NCI-H2171 treated with DMSO at 0.1 percent for 48 hours (cell line): ENCODE measurements at places on chromosomes 2 and 18.
A peak's percentile ranks its signal among the peaks of the same experiment; 100 is the strongest.

DNA sequence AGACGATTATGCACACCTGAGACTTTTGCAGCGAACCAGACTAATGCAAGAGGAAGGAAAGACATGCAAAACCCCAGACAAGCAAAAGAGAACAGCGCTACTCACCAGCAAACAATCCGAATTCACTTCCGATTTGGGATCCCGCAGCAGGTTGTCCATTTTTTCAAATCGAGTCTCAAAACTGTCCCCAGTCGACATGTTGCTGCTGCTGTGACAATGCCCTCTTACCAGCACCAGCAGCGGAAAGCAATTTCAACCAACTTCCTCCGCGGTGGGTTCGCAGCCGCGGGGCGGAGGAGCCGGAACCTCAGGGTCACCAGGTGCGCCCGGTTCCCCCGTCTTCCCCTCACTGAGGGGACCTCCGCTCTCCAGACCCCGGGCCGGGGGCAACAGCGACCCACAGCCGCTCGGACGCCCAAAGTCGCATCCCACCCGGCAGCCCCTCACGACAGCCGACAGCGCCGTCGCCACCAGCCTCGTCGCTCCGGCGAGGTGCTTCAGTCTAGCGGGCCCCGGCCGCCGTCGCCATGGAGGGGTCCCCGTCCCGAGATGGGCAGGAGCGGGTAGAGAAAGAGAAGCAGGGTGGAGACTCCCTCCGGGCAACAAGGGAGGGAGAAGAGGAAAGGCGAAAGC lies 784 bp downstream of the ROCK1 start:
- peak; percentile 52 for DNase-seq

DNA sequence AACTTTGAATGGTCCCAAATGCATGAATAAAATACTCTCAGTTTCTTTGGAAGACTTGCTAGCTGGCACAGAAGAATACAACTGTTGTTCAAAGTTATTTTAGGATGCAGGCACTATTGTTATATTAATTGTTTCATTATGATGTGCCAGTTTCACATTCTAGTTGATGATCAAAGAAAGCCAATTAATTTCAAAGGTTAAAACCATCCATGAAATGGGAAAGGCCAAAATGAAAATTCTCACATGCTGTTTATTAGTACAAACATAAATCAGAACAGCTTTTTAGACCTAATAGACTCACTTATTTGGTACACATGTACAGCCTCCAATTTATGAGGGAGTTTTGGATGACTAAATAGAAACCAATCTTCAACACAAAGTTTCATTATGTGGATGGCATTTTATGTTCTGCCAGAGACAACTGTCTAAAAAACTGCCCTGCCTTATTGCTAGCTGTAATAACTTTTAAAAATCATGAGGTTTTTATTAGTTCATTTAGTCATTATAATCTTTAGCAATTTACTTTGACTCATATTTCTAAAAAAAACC lies 42.2 kb downstream of the RFTN2 start:
- no peak for DNase-seq

- no peak for DNase-seq
These were observed 48.1 kb upstream of the DYNC2LI1 start for GRCh38 chr2:43725711-43726246.

DNA sequence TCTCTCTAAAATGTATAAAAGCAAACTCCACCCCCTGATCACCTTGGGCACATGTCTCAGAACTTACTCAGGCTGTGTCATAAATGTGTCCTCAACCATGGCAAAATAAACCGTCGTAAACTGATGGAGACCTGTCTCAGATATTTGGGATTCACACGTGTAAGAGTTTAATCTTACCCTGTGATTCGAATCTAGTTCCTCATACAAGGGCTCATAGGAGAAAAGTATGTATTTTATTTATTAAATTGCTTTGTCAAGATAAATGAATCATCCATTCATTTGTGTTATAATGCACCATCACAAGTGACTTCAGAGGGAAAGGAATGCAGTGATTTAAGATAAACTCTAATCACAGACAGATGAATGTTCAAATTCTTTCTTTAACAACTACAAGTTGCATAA lies 712.5 kb upstream of the LRATD1 start:
- no peak for DNase-seq

DNA sequence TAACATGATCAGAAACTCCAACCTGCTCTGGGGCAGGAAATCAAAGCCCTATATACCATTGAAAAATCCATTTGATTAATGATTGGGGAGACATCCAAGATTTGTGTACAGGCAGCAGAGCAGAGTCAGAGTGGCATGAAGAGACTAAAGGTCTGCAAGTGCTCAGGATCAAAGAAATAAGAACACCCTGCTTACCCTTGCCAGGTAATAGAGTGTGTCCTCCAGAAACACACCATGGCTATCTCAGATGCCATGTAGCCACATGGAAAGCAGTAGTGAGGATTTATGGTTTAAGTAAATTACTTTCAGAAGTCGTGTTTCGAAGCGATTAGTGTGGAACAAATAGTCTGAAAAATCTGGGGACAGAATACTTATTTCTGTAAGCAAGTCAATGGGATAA lies 592.9 kb downstream of the SUCLG1 start:
- no peak for DNase-seq
